ENCODE measurements at places on chromosomes 6 and 20.

DNA sequence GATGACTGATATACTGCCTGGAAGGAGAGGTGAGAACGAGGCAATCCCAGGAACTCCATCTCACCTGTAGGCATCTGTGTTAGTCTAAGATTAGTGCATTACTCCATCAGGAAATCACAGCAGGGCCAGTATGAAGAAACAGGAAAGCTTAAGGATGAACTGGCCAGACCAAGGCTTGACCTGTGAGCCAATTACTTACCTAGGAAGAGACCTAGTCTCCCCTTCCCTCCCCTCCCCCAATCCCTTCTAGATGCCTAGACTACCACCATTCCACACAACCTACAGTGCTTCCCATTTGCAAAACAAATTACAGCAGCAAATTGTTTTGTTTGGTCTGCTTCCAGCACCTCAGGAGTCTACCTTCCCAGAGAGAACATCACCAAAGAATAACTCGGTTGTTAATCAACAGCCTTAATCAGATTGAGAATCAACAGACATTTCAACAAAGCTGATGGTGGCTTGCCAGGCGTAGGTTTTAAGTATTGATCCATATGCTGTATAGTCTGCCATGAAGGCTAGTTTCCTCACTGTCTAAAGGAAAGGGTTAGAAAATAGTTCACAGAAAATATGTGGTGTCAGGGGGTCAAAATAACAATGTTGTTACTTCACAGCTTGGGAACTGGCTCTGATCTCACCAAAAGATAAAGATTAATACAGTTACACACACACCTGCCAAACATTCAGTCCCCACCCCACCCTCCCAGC, 10.1 kb downstream of the PKHD1 start:
- DNase-seq: no peak

DNA sequence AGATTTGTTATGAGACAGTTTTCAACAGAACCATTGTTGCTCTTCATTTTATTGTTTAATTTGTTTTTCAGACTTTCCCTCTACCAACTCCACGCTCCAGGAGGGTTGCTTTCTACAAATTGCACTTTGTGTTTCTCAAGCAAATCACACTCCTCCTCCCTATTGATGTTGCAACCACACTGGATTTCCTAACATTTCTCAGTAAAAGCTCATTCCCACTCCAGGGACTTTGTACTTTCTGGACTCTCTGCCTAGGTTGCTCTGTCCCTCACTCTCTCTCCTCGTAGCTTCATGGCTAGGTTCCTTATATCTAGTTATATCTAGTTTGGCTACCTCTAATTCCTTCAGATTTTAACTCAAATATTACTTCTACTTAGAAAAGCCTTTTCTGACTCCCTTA, 20.3 kb downstream of the PGK2 start:
- no peak for DNase-seq

DNA sequence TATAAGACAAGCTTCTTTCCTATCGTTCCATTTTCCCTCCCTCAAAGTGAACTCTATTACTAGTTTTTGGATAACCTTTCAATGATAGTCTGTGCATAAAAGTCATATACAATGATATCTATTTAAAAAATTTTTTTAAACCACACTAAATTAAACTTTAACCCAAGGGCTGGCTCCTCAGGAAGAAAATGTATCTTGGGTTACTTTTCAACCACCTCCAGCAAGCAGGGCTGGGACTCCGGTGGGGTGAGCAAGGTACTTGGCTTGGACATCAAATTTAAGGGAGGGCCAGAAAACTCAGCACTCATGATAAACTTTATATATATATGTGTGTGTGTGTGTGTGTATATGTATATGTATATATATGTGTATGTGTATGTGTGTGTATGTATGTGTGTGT, 13.9 kb upstream of the PPP1R3G start:
- no peak for DNase-seq

DNA sequence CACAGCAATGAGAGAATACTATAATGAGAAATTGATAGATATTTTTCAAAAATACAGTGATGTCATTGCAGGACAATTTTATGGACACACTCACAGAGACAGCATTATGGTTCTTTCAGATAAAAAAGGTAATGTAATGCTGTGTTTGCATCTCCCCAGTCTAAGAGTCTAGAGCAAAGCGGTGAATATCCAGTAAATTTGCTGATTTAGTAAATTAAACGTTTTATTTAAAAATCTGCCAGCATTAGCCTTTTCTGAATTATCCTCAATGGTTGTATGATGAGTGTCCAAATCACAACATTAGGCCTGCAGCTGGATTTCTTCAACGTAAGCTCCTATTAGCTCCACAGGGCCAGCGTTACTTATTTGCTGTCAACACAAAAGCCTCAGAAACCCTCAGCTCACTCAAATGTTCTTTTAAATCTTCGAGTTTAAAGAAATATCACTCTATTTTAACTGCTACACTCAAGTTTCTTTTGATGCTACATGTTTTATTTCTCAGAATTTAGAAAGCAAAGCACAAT, 16.0 kb downstream of the SMPDL3A start:
- DNase-seq: no peak

- DNase-seq: no peak
Measured at GRCh38 chr20:49415005-49415667, 67.3 kb downstream of the KCNB1 start.

- DNase-seq: no peak
Measured at GRCh38 chr6:11242711-11243110, 10.2 kb upstream of the NEDD9 start.

- DNase-seq: no peak
Measured at GRCh38 chr6:26342106-26343004, 22.6 kb upstream of the BTN3A2 start.

DNA sequence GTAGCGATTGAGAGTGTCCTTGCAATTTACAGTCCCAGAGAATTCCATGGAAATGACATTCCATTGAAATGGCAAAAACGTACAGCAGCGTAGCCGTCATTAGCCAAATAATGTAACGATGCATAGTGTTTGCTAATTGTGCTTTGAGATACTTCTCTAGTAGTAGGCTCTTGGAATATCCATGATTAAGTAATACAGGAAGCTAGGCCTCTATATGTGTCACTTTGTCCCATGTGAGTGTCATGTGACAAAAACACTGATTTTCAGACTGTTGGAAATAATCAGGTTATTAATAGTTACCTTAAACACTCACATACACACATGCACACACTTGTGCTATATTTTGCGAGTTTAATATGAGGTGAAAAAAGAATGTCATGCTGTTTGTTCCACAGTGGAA, 35.2 kb downstream of the SLX4IP start:
- no peak for DNase-seq

- DNase-seq: no peak
Measured at GRCh38 chr20:8330785-8331695, 199.0 kb downstream of the PLCB1 start.

DNA sequence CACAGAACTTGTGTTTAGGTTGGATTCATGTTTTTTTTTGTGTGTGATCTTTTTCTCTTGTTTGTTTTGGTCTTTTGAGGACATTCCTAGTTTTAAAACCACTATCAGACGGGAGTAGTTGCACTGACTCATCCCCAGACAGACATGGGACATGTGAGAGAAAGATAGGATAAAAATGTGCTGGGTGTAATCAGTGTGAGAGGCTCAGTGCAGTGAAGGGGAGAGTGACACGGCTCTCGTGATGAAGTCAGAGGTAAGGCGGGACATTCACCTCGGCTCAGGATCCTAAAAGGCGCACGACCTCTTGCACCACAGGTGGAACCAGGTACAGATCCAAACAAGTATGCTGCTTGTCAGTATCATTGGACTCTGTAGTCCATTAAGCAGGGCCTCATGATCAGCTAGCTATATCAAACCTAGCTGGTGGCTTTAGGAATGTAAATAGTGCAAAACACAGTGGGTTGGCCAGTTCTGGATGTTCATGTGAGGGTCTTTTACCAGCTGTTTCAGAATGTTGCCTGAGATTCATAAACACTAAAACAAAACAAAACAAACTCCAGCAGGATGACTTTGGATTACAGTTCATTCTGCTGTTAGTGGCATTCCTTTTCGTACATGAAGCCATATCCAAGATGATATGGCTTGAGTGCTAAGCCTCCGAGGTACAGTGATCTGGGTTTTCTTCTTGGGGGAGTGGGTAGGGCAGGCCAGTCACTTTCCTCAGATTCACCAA, 18.0 kb downstream of the FOXO3 start:
- no peak for DNase-seq

DNA sequence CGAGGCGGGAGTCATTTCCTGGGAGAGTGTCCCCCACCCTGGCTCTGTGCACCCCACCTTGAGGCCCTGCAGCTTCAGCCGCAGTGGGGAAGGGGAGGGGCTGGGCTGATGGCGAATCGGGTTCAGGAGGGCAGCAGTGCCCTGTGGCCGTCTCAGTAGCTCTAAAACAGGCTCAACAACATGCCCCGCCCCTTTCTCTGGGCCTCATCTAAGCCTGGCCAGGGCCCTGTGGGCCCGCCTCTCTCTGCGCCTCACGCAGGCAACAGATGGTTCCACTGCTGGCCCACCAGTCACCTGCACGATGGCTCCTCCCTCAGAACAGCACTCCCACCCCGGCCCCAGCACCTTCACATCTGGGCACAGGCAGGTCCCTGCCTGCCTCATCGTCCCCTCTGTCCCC, 30.2 kb downstream of the CHRNA4 start:
- no peak for DNase-seq

DNA sequence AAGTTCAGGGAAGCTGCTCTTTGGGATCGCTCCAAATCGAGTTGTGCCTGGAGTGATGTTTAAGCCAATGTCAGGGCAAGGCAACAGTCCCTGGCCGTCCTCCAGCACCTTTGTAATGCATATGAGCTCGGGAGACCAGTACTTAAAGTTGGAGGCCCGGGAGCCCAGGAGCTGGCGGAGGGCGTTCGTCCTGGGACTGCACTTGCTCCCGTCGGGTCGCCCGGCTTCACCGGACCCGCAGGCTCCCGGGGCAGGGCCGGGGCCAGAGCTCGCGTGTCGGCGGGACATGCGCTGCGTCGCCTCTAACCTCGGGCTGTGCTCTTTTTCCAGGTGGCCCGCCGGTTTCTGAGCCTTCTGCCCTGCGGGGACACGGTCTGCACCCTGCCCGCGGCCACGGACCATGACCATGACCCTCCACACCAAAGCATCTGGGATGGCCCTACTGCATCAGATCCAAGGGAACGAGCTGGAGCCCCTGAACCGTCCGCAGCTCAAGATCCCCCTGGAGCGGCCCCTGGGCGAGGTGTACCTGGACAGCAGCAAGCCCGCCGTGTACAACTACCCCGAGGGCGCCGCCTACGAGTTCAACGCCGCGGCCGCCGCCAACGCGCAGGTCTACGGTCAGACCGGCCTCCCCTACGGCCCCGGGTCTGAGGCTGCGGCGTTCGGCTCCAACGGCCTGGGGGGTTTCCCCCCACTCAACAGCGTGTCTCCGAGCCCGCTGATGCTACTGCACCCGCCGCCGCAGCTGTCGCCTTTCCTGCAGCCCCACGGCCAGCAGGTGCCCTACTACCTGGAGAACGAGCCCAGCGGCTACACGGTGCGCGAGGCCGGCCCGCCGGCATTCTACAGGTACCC, at the start of gene ESR1:
TSS of gene ESR1 (plus strand) at position 170 of the 858 bp plus-strand sequence. CDS start at position 401, 231 bp downstream.
- DNase-seq: no peak

GRCh38 chr6:128363020-128363813, 157.2 kb downstream of the PTPRK start:
- no peak for DNase-seq

DNA sequence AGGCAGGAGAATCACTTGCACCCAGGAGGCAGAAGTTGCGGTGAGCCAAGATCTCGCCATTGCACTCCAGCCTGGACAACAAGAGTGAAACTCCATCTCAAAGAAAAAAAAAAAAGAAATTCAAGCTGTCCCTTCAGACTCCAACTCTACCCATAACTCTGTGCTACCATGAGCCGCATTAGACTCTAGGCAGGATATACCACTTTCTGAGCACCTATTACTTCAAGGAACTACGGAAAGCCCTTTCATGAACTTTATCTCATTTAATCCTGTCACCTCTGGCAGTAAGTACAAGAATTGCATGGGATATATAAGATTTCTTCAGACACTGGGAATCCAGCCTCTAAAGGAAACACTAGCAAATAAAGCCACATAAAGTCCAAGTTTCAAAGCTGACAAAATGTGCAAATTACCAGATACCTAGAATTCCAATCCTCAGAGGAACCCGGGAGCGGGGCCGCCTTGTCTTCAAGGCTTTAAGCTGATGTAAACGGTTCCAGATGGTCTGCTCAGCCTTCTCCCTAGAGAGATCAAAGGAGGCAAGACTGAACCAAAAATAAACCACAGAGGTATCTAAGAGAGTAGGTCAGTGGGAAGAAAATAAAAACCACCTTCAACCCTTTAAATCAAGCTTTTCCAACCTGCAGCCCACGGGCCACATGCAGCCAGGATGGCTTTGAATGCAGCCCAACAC, 9.4 kb downstream of the CDK5RAP1 start:
- DNase-seq: no peak

GRCh38 chr6:127938701-127939100, 37.8 kb upstream of the THEMIS start:
- DNase-seq: no peak

GRCh38 chr6:69019832-69020231, 384.8 kb downstream of the ADGRB3 start:
- no peak for DNase-seq

- DNase-seq: no peak
Measured at GRCh38 chr6:14517516-14518105, 400.0 kb downstream of the CD83 start.

DNA sequence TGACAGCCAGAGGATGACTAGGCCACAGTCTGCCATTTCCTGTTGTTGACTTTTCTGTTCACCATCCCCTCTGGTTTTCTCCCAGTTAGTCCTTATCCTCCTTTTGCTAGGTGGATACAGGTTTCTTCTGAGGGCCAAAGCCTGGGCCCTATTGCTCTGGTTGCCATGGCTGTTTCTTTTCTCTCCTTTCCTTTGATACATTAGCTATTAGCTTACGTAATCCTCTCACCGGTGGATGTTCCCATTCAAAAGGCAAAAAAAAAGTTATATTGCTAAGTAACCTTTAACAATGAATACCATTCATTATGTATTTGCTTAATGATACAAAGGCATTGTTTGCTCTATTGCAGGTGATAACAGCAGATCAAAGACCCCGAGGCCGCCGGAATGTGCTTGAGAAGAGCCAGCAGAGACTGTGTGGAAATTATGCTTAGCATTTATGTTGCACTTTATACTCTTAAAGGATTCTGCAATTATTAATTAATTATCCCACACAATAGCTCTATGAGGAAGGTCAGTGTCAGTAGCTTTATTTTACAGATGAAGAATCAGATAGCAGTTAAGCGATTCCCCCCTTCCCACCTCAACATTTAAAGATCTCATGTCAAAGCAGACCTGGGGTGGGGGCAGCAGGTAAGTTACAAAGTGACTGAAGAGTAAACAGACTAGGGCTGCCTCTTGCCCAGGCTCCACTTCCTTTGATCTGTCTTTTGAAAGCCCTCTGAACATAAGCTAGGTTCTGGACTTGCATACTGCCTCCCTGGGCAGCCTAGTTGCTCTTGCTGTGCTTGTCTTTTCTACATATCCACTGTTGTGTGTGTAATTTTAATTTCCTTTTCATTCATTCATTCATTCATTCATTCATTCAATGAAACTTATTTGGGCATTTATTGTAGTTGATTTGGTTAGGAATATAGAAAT, 14.5 kb upstream of the TFB1M start:
- no peak for DNase-seq

DNA sequence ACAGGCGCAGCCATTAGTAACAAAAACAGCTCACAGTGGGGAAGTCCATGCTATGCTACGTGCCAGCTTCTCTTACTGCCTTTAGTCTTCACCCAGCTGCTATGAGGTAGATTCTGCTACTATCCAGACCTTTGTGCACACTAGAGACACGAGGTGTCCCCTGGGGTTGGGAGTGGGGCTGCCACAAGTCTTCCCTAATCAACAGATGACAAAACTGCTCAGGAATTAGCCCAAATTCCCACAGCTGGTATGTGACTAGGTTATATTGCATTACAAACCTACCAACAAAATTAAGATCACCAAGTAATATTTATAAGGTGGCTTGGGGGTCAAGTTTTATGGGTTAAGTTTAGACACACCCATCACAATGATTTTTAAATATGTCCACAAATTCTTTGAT, 63.3 kb downstream of the PSMB1 start:
- no peak for DNase-seq
